ENCODE measurements at places on chromosomes 12 and 14.

GRCh38 chr12:92764831-92765230, 62.0 kb downstream of the PLEKHG7 start:
- DNase-seq, result no peak

DNA sequence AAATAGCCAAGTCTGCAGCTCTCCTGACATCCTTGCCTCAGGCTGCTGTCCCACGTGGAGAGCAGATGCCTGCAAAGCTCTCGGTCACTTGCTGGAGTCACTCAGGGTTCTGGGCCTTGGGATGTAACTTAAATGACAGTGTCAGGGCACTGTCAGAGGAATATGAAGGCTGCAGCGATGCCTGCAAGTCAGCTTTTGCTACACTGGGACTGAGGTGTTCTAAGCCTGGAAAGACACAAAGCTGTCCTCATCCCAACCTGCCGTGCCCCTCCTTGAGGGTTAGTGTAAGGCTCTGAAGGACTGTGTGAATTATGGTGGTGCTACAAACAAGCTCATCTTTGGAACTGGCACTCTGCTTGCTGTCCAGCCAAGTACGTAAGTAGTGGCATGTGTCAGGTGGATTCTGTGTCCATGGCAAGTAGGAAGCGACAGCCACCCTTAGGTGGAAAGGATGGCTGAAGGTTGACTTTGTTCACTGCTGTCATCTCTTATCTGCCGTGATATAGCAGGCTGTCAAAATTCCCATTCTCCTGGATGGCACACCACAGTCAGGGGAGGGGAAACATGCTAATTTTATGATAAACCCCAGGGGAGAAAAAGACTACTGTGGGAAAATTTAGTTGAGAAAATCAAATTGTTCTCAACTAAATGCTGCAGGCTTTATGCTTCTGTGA, 79.9 kb downstream of the DAD1 start:
- DNase-seq, result no peak

- no peak for DNase-seq
These were observed 730 bp downstream of the PPP1R3E start for GRCh38 chr14:23301969-23302289.

- no peak for DNase-seq
These were observed 77.9 kb upstream of the AVPR1A start for GRCh38 chr12:63228853-63229252.

GRCh38 chr14:88234442-88234841, 88.6 kb downstream of the KCNK10 start:
- DNase-seq, result no peak

DNA sequence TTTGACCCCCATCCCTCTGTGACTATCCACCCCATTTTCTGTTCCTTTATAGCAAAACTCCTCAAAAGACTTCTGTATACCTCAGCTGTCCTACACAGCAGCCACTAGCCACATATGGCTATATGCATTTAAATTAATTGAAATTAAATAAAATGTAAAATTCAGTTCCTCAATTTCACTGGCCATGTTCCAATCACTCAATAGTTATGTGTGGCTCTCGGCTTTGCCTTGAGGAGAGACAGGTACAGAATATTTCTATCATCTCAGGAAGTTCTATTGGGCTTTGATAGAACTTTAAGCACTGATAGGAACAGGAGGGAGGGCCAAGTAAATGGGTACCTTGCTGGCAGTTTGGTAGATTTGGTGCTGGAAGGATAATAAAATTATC, 280.3 kb upstream of the AMIGO2 start:
- DNase-seq, result no peak

DNA sequence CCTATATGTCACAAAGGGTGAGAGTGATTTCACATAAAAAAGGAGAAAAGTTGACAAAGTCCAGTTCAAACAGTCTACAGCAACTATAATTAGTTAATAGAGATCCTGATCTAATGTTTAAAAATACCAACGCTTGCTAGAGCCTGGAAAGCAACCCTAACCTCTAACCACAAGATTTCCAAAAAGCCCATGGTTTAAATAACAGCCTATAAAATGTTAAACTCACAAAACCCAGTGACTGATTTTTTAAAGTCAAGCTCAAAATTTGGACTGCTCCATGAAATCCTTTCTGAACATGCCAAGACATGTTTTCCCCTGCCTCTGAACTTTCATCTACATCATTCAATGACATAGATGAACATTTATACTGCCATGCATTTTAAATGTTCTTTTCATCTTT, 81.6 kb downstream of the PLEKHG7 start:
- DNase-seq, result no peak

GRCh38 chr12:18718462-18718861, 19.4 kb downstream of the PLCZ1 start:
- no peak for DNase-seq

DNA sequence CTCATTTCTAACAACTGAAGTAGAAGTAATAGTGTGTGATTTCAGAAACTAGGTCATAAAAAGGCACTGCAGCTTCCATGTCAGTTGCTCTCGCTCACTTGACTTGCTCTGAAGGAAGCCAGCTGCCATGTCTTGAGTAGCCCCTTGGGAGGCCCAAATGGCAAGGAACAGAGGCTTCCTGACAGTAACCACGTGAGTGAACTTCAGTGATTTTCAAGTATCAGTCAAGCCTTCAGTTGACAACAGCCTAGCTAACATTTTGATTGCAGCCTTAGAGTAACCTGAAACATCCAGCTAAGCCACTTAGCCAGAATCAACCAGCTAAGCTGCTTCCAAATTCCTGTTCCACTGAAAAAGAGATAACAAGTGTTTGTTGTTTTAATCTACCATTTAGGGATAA, 26.7 kb downstream of the TOGARAM1 start:
- no peak for DNase-seq

DNA sequence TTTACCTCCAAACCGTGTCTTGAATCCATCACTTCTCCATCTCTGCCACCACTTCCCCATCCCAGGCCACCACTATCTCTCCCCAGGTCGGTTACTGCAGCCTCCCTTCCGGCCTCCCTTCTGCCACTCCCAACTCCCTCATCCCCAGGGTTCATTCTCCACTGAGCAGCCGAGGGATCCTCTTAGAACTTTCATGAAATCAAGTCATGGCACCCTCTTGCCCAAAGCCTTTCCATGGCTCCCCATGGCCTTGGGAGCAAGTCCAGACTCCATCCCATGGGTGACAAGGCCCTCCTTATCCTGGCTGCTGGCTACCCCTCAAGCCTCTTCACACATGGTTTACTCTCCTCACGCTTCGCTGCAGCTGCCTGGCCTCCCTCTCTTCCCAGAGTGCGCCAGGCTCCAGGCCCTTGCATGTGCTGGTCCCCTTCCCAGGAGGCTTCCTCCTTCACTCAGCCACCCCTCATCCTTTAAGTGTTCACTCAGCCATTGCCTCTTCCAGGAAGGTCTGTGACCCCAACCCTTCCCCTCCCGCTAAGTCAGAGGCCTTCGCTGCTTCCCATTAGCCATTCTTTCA, 17.9 kb upstream of the SH2B3 start:
- DNase-seq, result no peak

DNA sequence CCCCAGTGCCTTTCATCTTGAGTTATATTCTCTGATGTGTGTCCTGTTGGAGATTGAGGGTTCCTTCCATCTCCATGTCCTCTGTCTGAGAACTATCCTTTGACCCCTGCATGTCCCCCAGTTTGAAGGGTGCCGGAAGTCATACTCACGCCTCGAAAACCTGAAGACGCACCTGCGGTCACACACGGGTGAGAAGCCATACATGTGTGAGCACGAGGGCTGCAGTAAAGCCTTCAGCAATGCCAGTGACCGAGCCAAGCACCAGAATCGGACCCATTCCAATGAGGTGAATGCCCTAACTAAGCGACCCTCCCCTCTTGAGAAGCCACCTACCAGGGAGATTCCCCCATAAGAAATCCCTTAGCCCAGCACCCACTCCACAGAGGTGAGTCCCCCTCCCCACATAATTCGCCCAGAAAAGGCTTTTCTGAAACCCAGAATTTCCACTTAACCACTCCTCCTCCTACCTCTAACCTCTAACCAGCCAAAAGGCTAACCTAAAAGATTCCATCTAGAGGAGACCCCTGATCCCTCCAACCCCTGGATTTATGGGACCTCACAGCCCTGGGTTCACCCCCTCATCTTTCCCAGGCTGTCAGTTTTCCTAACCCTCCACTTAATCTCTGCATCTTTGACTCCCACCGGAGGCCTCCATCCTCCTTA, 7.8 kb downstream of the GLI1 start:
- no peak for DNase-seq

DNA sequence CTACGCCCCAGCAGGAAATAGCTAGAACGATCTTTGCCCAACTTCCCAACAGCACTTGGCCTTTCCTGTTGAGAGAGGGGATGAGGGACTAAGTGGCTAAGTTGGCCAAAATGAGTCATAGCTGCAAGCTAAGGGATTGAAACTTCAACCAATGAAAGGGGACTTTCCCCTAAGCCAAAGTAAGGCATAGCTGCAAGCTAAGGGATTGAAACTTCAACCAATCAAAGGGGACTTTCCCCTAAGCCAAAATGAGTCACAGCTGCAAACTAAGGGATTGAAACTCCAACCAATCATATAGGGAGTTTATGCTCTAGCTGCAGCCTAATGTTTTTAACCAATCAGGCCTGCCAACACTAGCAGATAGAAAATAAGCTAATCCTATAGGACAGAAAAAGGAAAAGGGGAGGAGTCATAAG, 100.5 kb upstream of the SSTR1 start:
- no peak for DNase-seq

GRCh38 chr12:131872154-131873051, 22.0 kb upstream of the ULK1 start:
- no peak for DNase-seq

DNA sequence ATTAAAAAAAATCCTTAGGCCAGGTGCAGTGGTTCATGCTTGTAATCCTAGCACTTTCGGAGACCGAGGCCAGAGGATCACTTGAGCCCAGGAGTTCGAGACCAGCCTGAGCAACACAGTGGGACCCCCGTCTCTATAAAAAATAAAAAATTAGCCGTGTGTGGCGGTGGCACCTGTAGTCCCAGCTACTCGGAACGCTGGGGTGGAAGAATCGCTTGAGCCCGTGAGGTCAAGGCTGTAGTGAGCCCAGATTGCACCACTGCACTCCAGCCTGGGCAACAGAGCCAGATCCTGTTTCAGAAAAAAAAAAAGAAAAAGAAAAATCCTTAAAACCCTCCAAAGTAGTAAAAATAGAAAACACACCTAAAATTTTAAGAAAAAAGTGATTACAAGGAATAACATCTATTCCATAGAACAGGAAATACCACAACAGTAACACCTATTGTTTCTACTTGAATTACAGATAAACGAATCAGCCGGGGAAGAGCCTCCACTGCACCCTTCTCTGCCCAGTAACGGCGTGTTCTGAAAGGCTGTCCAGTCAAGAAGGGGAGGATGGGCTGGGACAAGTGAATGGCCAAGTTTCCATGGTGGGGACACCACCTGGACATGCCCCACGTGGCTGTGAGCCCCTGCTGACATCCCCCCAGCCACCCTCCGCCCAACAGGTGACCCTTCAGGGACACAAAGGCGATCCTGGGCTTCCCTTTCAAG, 17.8 kb downstream of the POLE start:
- DNase-seq, result no peak

Measured in left renal cortex interstitium (tissue), 4 donors.